NCI-H2029 (cell line): ENCODE measurements at places on chromosomes 16 and 17.

- DNase-seq: peak; percentile 72
Observed at GRCh38 chr17:57107498-57108101, 22.6 kb downstream of the AKAP1 start.

DNA sequence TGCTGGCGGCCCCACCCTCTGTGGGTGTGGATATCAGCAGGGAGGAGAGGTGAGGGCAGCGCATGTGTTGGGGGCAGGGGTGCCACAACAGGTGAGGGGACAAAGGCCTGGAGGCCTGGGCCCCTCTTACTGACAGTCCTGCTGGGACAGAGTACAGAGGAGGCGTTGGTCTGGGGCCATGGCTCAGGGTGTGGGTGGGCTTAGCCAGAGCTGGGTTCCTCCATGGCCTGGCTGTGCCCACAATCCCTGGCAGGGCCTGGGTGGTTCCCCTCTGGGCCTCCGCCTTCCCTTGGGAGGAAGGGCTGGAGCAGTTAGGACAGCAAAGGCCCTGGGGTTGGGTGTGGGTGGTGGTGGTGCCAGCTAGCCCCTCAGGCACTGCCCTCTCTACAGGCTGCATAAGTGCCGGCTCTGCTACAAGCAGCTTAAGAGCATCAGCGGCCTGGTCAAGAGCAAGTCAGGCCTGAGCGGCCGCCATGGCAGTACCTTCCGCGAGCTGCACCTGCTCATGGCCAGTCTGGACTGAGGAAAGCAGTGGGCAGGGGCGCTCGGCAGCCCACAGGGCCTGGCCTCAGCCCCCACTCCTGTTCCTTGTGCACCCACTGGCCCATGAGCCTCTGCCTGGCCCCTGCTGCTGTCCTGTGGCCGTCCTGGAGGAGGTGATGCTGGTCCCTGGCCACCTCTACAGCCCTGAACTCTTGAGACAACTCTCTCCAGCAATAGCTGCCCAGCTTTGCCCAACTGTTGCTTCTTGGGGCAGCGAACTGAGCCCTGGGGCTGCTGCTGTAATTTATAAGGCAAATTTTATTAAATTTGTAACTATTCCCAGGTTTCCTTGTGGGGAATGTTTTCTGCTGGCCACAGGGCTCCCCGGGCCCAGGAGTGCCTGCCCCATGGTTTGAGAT lies 21.1 kb downstream of the KATNB1 start:
- DNase-seq: no peak

DNA sequence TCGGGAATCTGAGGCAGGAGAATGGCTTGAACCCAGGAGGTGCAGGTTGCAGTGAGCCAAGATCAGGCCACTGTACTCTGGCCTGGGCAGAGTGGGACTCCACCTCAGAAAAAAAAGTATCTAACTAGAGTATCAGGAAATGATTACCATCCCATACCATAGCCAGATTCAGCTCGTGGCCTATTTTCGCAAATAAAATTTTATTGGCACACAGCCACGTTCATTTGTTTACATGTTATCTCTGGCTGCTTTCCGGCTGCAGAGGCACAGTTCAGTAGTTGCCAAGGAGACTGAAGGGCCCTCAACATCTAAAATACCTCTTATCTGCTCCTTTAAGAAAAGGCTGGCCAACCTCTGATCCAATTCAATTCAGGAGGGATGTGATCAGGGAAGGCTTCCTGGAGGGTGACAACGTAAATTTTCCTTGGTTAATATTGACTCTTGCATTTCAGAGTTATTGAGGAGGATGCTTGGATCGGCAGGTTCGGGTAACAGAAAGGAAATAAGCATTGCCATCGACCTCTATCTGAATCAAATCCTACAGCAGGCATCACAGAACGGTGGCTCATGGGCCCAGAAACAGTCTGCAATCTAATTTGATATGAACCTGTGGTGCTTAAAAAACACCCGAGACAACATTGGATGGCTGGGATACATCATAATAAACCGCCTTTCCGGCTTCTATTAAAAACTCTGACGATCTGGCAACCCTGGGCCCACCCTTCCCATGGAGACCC lies 73.8 kb downstream of the XYLT1 start:
- DNase-seq: peak; percentile 97

- DNase-seq: no peak
Observed at GRCh38 chr16:57629516-57630406, 1.3 kb downstream of the ADGRG1 start.

DNA sequence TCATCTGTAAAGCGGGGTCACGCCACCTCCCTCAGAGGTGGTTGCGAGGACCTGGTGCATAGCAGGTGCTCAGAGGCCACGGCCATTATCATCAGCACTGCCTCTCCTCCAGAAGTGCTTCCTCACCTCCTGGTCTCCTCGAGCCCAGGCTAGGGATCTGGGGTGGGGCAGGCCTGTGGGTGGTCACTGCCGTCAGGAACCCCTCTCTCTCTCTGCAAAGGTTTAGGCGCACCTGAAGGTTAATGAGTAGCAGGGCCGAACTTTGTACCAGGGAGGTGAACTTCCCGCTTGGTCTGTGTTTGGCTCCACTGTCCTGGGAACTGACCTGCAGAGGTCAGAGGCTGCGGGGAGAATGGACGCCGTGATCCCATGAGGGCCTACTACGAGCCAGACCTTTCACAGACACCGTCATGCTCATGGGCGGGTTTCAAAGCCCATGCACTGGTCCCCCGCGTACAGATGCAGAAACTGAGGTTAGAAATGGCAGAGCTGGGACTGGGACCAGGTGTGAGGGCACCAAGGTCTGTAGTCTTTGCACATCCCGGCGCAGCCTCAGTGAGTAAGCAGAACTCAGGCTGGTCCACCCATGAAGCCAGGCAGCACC lies 13.8 kb downstream of the JUP start:
- no peak for DNase-seq

DNA sequence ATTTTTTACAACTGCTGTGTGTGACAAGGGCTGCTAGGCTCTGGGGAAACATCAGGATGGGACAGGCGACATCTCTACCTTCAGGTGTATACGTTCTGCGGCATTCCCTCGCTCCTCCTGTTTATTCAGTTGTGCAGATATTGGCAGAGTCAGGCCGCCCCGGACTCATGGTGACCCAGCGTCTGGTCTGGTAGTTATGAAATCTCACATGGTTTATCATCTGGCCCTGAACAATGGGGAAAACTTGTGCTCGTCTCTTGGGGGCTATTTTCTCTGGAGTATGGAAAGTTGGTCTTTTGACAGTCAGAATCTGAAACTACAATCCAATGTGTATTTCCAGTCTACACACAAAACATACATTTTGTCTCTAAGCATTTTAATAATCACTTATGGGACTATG lies 3.3 kb downstream of the MARCHF10 start:
- DNase-seq: no peak

DNA sequence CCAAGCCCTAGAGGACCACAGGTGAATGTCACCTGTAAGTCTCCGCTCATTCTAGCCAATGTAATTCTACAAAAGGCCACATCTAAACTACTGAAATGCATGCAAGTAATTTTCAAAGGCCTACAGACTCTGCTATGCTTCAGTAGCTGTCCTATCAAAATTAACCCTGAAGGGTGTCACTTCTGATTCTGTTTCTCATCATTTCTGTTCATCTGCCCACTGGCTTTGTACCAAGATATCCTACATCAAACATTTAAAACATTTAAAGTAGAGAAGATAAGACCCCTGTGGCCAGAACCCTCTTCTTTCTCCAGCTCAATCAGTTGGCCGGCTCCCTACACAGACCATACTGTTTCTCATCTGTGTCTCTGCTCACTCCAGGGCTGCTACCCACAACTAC lies 21.5 kb downstream of the PHF12 start:
- DNase-seq: no peak
